ENCODE measurements at places on chromosomes 5 and 9.

DNA sequence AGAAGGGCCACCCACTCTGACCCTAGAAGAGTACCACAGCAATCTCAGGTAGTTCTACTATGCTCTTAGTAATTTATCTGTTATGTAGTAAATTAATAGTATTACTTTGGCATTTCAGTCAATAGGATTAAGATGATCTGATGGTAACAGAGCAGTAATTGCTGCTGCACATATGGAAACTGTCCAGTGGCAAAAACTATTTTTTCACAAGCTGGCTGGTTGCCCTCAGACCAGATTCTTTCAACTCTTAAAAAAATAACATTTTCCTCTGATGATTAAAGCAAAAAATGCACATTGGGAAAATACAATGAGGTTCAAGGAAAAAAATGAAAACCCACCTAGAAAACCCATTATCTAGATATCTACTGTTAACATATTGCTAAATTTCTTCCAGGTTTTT is 19.7 kb downstream of the GLRA1 start:
- DNase-seq = no peak

GRCh38 chr5:15320871-15321270 is 179.1 kb upstream of the FBXL7 start:
- DNase-seq = no peak

- DNase-seq = no peak
Measured at GRCh38 chr5:136031711-136032110, 2.9 kb downstream of the TGFBI start.

DNA sequence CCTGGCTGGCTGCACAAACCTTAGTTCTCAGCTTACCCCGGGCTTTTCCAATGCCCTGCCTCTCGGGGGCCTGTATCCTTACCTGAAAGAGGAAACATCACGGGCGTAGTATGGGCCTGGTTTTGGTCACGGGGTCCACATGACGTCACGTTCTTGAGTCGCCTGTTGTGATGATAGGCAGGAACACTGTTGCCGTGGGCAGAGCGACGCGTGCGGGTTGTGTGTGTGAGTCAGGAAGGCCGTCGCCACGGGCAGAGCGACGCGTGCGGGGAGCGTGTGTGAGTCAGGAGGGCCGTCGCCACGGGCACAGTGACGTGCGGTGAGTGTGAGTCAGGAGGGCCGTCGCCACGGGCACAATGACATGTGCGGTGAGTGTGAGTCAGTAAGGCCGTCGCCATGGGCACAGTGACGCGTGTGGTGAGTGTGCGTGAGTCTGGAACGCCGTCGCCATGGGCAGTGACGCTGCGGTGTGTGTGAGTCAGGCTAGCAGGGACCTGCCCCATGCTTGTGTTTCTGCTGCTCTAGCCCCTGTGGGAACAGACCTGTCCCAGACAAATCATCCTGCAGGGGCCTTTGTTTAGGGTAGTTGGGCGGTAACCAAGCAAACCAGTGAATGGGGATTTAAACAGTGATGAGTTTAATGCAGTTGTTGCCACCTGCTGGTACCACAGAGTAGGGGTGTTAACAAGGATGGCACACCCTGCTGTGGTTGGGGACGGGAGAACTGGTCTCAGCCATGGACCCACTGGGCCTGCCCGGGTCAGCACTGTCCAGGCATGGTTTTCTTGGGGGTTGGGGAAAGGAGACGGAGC is 19.8 kb downstream of the TRIP13 start:
- peak; percentile 42 for DNase-seq

- no peak for DNase-seq
Measured at GRCh38 chr9:37986771-37987258, 82.2 kb downstream of the SHB start.

DNA sequence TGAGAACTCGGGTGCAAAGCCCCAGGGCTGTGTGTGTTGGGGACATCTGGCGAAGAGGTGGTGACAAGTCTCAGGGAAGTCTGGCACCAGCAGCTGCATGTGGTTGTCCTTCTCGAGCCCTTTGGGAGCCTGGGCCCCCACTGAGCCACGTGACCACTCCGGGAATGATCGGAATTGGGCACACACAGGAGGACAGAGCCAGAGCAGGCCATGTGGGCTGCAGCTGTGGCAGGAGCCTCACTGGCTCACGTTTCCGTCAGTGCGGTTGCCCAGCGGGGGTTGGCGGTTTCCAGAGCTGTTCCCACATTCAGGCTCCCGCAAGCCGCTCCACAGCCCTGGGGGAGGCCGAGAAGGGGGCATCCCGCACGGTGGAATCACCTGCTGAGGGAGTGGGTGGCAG is 6.8 kb upstream of the CEL start:
- DNase-seq = no peak

DNA sequence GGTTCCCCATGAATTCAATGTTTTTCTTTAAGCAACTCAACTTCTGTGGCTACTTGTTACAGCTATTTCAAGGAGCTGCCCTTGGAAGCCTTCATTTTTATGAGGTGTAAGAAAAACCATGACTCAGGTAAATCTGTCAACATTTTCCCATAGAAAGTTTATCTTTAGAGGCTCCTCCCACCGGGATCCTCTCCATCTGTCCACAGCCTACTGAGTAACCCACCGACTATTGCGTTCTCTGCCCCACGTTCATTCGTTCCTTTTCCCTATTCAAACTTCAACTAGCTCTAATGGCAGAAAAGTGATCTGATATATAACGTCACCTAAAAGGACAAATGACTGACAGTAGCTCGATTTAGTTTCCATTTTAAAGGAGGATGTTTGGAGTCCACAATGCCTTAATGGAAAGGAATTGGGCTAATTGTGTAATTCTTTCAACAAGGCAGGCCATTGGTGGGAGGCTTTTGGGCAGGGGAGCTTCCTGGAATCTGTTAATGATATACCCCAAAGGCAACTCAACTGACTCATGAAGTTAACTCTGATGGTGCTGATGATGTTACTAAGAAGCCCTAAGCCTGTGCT is 29.3 kb upstream of the NR3C1 start:
- no peak for DNase-seq

DNA sequence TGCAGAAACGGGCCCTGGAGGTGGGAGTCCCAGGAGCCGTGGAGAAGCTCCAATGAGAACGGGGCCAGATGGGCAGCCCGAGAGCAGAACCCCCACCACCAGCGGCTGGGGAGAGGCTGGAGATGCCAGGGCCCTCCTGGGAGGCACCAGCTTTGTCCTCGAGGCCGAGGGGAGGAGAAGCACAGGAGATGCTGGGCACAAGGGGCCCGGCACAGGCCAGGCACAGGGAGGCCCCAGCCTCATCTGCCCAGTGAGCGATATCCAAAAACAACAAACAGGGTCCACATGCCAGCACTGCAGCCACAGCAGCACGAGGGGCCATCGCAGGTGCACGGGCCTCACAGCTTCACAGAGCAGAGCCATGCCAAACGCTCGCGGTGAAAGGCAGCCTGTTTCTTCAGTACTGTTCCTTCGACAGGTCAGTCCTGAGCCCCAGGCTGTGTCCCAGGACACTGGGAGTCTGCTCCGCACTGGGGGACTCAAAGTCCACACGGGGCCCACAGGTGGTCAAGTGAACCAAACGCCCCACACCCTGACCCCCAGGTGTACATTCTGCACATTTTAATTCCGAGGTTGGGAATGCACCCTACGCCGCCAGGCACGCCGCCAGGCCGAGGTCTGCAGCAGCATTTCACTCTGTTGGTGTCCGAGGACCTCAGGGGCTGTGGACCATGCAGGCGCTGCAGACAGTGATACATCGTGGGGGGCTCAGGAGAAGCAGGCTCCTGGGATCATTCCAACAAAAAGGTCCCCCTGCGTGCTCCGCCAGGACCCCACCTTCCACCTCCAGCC is 9.5 kb downstream of the LPCAT1 start:
- no peak for DNase-seq

DNA sequence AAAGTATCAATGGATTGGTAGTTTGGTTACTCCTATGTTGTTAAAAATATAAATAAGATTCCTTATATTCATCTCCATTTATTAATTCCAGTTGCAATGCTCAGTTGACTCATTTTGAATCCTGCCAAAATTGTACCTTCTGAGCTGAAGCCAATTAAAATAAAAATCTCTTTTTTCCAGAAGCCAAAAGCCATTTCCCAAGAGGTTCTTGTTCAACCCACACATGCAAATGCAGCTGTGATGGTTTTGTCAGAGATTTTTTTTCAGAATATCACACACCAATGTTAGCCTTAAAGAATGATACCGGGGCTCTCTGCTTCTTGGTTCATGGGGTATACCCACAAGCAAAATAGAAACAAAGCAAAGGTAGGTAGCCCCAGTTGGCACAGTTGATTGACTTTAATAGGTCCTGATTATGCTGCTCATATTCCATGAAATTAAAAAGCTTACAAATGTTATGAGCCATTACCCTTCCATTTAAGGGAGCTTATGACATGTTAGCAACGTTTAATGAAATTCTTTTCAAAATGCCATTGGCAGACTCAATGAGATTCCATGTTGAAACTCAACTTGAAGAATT is 208.0 kb downstream of the SGCD start:
- no peak for DNase-seq

GRCh38 chr5:53560028-53560427 is 411 bp upstream of the NDUFS4 start:
- DNase-seq = no peak

DNA sequence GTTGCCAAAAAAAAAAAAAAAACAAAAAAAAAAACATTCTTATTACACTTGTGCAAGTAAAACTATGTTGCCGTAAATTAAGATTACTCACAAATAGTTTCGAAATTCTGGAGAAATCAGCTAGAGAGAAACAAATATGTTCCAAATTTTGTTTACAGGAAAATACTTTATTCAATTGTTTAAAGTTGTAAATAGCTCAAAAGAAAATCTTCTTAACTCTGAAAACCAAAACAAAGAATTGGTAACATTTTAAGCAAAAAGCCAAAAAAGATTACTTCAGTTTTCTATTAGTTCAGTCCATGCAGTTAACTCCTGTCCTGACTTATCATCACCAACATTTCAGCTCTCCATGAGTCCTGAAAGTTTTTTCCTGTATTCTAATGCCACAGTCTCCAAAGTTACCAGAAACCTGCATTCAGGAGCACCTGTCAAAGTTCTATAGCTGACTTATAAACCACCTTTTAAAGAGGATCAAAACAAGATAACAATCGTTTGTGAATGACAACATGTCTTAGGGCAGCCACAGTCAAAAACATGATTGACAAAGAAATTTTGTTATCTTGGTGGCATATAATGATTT is 194.1 kb downstream of the RANBP17 start:
- DNase-seq = no peak

DNA sequence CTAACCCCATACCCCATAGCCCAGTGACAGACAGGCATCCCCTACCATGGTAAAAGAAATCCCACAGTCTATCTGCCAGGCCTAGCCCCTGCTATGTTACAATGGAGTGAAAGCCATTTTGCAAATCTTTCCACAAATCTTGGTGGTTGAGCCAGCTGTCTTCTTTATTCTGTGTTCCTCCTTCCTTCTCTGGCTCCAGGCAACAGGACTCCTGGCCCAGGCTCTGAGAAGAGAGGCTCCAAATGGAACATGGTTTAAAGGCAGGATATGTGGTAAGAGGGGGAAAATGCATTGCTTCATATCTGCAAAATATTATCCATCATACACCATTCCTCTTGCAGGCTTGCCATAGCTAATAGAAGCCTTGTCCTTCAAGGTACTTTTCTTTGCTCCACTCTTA is 25.2 kb downstream of the FGF1 start:
- DNase-seq = no peak

GRCh38 chr5:79416499-79416898 is 97.4 kb downstream of the HOMER1 start:
- DNase-seq = no peak

GRCh38 chr9:4167079-4167671 is 132.7 kb downstream of the GLIS3 start:
- no peak for DNase-seq

- no peak for DNase-seq
Measured at GRCh38 chr5:75566710-75567309, 44.4 kb upstream of the ANKDD1B start.
